ENCODE measurements at places on chromosomes 3 and 15.

DNA sequence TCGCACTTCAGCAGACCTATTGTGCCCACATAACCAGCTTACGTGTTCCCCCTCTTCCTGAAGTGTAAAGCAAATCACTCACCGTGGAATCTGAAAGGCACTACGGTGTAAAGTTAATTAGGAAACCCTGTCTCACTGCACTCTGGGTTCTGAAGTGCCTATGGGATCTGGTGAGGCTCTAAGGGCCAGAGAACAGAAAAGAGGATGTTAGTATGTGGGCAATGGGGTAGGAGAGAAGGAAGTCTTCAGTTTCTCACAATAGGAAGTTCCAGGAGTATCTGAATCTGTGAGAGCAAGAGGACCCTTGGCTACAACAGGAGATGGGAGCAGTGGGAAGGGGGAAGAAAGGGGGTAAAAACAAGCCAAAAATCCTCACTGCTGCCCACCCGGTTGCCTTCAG lies 71.4 kb downstream of the ITGB5 start:
- DNase-seq = no peak

DNA sequence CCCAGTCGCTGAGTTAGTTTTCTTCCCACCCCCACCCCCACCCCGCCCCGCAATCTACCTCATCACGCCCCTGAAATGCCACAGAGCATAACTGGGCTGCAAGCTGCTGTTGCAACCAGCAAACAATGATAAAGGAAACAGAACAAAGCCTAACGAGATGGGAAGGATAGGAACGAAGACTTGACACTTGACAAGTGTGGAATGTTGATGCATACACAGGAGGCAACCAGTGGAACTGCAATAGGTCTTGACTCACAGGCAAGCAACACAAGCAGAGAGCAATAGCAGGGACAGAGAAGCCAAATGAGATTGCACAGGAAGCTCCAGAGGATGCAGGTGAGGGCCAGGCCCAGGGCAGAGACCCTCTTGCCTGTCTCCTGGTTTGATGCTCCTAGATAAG lies 225.9 kb downstream of the IGSF11 start:
- DNase-seq = no peak

DNA sequence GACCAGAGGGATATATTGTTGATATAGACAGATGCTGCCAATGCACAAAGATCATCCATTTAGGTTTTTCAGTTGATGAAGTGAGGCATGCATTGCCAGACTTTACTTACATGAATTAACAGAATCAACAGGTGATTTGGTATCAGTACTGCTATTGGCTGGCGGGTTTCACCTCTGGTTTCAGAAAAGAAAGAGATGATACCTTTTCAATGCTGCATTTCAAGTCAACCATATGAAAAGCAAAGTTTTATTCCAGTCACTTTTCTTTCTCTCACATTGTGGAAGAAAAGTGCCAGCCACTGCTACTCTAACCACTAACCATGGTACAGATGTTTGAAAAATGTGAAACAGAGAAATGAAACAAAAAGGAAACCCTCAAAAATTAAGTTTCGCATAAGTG lies 289.1 kb downstream of the TIGIT start:
- DNase-seq = peak; percentile 17

- DNase-seq = no peak
Observed at GRCh38 chr3:29759411-29760225, 478.7 kb downstream of the RBMS3 start.

- no peak for DNase-seq
Observed at GRCh38 chr15:57785959-57786358, 79.4 kb downstream of the POLR2M start.

DNA sequence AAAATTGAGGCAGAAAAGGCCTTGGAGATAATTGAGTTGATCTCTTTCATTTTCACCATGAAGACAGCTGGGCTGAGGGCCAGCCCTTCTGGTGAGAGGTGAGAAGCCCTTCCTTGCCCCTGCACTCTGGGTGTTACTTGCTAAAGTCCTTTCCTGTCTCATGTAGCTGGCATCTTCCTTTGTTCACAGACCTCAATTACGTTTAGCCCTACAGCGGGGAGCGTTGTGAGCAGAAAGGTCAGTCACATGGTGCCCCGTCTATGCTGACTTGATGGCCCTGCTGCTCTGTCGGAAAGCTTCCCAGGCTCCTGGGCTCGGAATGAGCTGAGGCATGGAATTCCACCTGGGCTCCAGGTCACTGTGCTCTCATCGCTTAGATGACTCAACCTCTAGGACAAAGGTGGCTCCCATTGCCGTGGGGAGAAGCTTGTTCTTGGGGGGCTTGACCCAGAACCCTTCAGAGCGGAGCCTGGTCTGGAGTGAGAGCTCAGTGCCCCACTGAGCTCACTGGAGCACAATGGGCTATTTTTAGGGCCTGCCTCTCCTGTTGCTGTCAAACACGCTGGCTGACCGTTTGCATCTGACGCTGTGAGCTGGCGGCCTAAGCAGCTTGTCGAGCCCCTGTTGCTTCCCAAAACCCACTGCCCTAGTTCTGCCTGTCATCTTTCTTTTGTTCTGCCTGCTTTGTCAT lies 47.0 kb downstream of the RPLP1 start:
- no peak for DNase-seq

DNA sequence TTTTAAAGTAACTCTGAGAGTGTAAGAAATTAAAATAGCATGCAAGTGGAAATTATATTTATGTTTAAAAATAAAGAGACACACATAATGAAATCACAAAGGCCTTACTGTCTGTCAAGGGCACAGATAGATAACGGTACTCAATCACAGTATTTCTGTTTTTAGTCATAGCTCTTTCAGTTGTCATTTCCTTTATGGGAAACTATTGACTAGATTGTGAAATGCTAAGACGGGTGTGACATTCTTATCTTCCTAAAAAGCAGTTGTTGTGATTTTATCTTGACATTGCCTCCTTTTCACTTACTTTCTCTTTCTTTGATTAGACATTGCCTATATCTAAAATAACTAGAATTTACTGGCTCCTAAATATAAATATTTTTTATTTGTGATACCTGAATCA lies 100.1 kb upstream of the PLSCR5 start:
- no peak for DNase-seq

GRCh38 chr3:143753006-143753405 lies 95.3 kb downstream of the SLC9A9 start:
- no peak for DNase-seq

Data from T-helper 2 cell (primary cell).